ENCODE measurements at places on chromosomes 1 and 21.

DNA sequence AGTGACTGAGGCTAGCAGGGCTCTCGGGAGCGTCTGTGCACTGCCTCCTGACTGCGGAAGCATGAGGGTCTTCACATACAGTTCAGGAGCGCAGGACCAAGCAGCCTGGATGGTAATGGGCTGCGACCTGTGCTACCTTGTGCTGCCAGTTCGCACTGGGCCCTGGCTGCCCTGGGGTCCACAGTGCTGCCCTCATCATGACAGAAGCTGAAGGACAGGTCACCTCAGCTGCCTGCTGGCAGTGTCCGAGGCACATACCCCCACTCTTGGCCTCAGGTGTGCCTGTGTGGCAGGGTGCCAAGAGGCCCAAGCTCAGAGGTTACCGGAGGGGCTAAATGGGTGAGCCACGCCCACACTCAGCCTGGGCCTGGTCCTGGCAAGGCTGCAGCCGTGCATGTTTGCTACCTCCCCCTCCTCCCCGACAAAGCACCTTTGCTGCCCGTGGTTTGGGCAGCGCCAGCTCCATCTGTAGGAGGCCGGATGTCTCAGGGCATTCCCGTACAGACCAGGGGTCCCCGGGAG, 4.4 kb downstream of the JMJD4 start:
- DNase-seq: no peak

DNA sequence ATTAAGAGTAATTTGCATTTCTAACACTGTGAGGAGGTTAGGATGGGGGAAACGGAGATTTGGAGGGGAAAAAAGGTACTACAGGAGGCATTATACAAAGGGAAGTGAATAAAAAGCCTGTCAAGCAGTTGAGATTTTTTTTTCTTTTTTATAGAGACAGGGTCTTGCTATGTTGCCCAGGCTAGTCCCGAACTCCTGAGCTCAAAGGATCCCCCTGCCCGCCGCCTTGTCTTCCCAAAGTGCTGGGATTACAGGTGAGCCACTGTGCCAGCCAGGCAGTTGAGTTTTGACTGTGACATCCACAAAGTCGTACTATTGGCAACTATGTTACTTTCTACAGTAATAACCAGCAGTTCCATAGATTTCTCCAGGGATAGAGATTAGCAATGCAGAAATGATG, 2.6 kb downstream of the CLCC1 start:
- DNase-seq: no peak

DNA sequence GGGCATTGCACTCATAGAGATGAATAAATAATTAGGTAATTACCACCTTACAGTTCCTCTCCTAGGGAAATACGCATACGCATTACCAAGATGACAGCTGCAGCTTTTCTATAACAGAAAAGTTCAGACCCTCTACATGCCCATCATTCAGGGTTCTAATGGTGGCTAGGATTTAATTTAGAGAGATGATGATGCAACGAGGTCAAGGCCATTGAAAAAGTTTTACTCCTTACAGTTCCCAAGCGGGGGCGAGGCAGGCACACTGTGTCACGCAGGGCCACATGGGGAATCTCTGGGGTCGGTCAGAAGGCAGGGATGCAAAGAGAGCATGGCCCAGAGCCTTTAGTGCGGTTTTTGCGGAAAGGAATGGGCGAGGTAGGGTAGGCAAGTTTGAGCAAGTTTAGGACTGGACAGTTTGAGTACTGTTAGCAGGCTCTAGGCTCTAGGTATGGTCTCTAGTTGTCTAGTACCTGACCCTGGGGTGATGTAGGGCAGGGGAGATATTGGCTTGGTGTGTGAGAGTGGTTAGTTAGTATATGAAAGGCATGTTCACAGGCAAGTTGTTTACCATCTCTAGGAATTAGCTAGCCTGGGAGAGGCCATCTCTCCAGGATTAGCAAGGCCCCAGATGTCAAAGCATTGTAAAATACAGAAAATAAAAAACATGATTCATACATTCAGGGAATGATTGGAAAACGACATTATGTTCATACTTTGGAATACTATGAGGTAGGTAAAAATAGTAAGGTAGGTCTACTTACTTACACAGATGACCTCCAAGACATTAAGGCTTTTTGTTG, 29.6 kb upstream of the ID3 start:
- DNase-seq: no peak

GRCh38 chr1:45026446-45026845, 14.4 kb downstream of the UROD start:
- DNase-seq: no peak

- no peak for DNase-seq
Observed at GRCh38 chr1:245148861-245149260, 5.9 kb upstream of the KIF26B start.
